HCT116 (cell line): ENCODE measurements at places on chromosomes 16 and 17.

DNA sequence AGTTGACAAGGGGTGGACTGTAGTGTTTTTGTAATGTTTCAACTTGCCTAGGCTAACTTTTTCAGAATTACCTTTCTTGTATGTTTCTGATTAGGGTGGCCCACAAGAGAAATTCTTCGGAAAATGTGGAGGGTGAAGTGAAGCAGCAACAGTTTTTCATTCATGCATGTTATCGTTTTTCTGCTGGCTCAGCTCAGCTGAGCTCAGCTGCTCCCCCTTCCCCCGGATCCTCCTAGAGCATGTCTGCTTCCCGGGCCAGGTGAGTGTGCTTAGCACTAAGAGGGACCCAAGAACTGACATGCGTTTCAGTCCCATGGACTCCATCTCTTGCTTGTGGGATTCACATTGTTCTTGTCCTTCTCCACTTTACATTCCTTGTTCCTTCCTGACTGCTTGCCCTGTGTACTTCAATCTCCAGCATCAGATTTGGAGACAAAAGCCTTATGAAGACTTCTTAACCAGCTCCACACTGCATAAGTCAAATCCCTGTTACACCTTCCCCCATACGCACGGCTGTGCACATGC lies 33.6 kb downstream of the SCPEP1 start:
- no peak for DNase-seq

- peak; percentile 46 for DNase-seq
Measured at GRCh38 chr17:75927286-75927922, 13.4 kb downstream of the FBF1 start.

GRCh38 chr17:19449656-19450055 lies 38.6 kb downstream of the RNF112 start:
- DNase-seq = no peak

DNA sequence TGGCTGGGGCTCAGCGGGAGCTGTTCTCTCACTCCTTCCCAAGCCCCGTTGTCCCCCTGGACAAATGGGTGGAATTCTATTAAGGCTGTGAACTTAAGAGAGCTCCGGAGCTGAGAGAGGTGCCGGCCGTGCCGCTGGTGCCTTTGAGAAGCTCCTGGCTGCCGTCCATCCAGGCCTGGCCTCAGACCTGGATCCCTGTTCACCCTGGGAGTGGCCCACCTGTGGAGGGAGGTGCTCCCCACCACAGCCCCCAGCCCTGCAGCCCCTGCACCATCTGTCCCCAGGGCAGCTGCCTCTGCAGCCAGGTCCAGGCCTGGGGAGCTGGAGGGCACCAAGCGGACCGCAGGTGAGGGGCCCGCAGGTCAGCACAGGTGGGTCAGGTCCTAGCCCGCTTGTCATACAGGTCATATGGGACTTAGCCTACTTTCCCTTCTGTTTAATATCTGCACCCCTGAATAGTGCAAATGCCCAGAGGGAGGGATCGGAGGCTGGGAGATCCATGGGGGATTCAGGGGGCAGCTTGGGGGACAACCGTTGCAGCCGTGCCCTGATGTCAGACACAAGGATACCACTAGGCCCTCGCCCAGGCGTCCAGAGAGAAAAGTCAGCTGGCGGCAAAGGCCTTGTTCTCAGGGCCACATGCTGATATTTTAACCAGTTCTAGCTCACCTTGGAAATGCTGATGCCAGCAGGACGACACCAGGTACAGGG lies 15.2 kb upstream of the METRNL start:
- no peak for DNase-seq

- peak; percentile 2 for DNase-seq
Measured at GRCh38 chr17:15883617-15884111, 61.3 kb upstream of the ADORA2B start.

- DNase-seq = no peak
Measured at GRCh38 chr17:34248511-34249024, 6.5 kb upstream of the CCL2 start.

GRCh38 chr16:81376880-81377279 lies 62.1 kb downstream of the GAN start:
- DNase-seq = peak; percentile 16

GRCh38 chr16:19808061-19808641 lies 76.5 kb downstream of the GPRC5B start:
- no peak for DNase-seq

DNA sequence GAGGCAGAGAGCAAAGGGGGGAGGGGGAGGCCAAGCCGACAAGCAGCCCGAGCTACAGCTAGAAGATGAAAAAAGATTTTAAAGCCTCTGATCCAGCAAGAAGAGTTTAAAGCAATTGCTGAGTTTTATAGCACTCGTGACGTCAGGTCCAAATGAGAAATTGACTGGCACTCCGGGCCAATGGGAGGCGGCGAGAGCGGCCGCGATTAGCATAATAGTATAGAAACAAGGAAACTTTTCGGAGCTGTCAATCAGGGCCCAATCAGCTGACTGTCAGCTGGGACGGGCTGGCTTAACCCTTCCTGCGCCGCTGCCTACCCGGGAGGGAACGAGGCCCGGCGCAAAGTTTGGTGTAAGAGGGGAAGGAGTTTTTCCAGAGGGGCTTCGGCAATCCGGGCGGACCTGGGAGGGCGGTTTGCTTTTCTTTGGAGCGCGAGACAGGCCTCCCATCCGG lies at the start of gene MAF:
MAF (minus strand) TSS at position 100 of the 454 bp plus-strand sequence. CDS start 835 bp downstream, outside the sequence.
- DNase-seq = no peak

DNA sequence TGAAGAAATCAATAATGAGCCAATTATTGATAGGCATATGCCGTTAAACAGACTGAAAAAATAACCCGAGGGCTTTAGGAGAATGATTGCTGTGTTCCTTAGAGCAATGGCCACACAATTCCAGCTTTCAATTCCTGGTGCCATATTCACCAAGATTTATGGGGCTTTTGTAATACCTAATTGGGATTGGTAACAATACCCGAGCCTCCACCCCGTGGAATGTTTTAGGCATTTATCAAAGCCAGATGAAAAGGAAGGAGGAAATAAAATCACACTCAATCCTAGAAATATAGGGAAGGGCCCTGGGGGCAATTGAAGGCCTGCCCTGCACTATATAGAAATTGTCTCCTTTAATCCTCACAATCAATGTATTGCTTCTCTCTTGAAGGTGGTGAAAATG lies 42.1 kb upstream of the MLYCD start:
- DNase-seq = no peak

DNA sequence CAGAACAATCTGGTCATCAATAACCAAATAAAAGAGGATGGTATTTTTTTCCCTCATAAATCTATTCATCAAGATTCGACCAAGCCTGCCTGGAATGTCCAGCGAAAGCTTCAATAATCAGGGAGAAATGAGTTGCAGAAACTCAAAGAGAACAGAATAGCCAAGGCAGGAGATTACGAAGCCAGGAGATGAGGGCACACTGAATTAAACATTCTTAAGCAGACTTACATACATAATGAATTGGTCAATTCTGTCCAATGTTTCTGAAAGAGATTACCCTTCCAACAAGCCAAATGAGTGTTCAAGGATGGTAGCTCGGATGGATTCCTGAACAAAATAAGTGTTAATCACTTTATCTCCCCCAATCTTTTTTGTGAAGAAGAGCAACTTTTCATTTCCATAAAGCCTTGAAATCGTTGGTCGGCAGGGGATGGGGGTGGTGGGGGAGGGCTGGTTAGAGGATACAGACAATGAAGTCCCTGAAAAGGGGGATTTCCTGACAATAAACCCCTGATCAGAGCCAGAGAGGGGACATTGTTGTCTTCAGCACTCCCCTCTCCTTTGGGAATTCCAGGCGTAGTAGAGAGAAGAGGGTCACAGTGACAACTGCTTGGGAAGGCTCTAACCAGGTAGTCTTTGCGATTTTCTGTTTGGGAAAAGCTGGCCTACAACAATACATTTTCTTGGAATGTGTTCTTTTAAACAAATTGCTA lies 20.7 kb downstream of the TOX3 start:
- DNase-seq = no peak

GRCh38 chr16:72997141-72997542 lies 50.8 kb downstream of the ZFHX3 start:
- DNase-seq = no peak

DNA sequence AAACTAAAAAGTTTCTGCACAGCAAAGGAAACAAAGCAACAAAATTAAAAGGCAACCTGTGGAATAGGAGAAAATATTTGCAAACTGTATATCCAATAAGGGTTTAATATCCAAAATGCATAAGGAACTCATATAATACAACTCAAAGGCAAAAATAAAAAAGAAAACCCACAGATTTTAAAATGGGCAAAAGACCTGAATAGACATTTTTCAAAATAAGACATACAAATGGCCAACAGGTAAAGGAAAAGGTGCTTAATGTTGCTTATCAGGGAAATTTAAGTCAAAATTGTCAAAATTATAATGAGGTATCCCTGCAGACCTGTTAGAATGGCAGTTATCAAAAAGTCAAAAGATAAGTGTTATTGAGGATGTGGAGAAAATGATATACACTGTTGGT lies 133.5 kb upstream of the CACNG5 start:
- no peak for DNase-seq

- no peak for DNase-seq
Measured at GRCh38 chr17:51718983-51719382, 439.5 kb downstream of the CA10 start.
